Pericardium fibroblast (primary cell): ENCODE measurements at places on chromosomes 12 and 14. TPM values are rescaled to one million over a fixed set of nuclear protein-coding genes. Genes with fewer than 3 reads are reported as not detected.

TAS2R19 gene
- 0.17 and 0.35 TPM in 2 replicates for total RNA-seq

AQP5 gene
- total RNA-seq: 5.4 TPM in 1 of 2 replicates, not detected in the other

AICDA gene
- total RNA-seq: not detected in 2 replicates

SLC7A7 gene
- 11.6 and 14.2 TPM in 2 replicates for total RNA-seq

PRB2 gene
- total RNA-seq: not detected in 2 replicates

GPR84 gene
- total RNA-seq: not detected in 2 replicates

FAM234B gene
- total RNA-seq: 7.7 and 9.5 TPM in 2 replicates

KCNK10 gene
- not detected in 2 replicates for total RNA-seq
